ENCODE measurements at places on chromosomes 2 and 18. TPM values are rescaled to one million over a fixed set of nuclear protein-coding genes. Genes with fewer than 3 reads are reported as not detected.

VWC2L gene
- not detected for total RNA-seq

RGPD3 gene
- 0.33 TPM for total RNA-seq

AAMP gene
- total RNA-seq: 142 TPM

UGT1A8 gene
- total RNA-seq: not detected

MALL gene
- 0.34 TPM for total RNA-seq

LOXHD1 gene
- not detected for total RNA-seq

VWA3B gene
- not detected for total RNA-seq

EVA1A gene
- total RNA-seq: 0.13 TPM

TMEM182 gene
- 5.0 TPM for total RNA-seq

IL1RL1 gene
- 0.26 TPM for total RNA-seq

MC2R gene
- total RNA-seq: not detected

ACMSD gene
- total RNA-seq: not detected

MATN3 gene
- not detected for total RNA-seq

PPP1R1C gene
- not detected for total RNA-seq

CETN1 gene
- total RNA-seq: not detected

RIT2 gene
- total RNA-seq: not detected

STK36 gene
- total RNA-seq: 15.7 TPM

ELAC1 gene
- 10.0 TPM for total RNA-seq

PPP4R1 gene
- total RNA-seq: 36.8 TPM

IL1R1 gene
- 19.6 TPM for total RNA-seq

DSG1 gene
- total RNA-seq: not detected

CENPA gene
- total RNA-seq: 0.82 TPM

ASPRV1 gene
- 0.74 TPM for total RNA-seq

ABCB11 gene
- total RNA-seq: not detected

NR4A2 gene
- total RNA-seq: 27.8 TPM

POTEI gene
- not detected for total RNA-seq

DRC1 gene
- total RNA-seq: not detected

NMS gene
- not detected for total RNA-seq

OSBPL6 gene
- 0.30 TPM for total RNA-seq

RNF125 gene
- total RNA-seq: 16.8 TPM

DHRS9 gene
- 3.9 TPM for total RNA-seq

EPB41L3 gene
- 0.57 TPM for total RNA-seq

FAM237A gene
- total RNA-seq: not detected

EVX2 gene
- not detected for total RNA-seq

MYO5B gene
- total RNA-seq: 0.14 TPM

HOXD3 gene
- not detected for total RNA-seq

VIT gene
- not detected for total RNA-seq

GALNT3 gene
- total RNA-seq: 2.3 TPM

CTLA4 gene
- total RNA-seq: 278 TPM

TMEM169 gene
- 0.27 TPM for total RNA-seq

SLC9A4 gene
- total RNA-seq: 0.05 TPM

SH3BP4 gene
- total RNA-seq: 0.30 TPM

DLX2 gene
- total RNA-seq: not detected

TDRD15 gene
- total RNA-seq: not detected

UGT1A3 gene
- total RNA-seq: not detected

SERPINB12 gene
- not detected for total RNA-seq

PRSS56 gene
- total RNA-seq: not detected

NETO1 gene
- total RNA-seq: 0.14 TPM

ANKRD29 gene
- total RNA-seq: not detected

SLC11A1 gene
- total RNA-seq: 0.61 TPM

FMNL2 gene
- total RNA-seq: 3.2 TPM

GALR1 gene
- not detected for total RNA-seq

LTBP1 gene
- 0.33 TPM for total RNA-seq

TFPI gene
- total RNA-seq: 0.56 TPM

FEV gene
- not detected for total RNA-seq

DSG4 gene
- total RNA-seq: not detected

IL36A gene
- not detected for total RNA-seq
